ENCODE measurements at places on chromosomes 16 and 17. TPM values are rescaled to one million over a fixed set of nuclear protein-coding genes. Genes with fewer than 3 reads are reported as not detected.
A peak's percentile ranks its signal among the peaks of the same experiment; 100 is the strongest.

- DNase-seq: no peak
These were observed 4.1 kb downstream of the MMP25 start for GRCh38 chr16:3050487-3050886.

DNA sequence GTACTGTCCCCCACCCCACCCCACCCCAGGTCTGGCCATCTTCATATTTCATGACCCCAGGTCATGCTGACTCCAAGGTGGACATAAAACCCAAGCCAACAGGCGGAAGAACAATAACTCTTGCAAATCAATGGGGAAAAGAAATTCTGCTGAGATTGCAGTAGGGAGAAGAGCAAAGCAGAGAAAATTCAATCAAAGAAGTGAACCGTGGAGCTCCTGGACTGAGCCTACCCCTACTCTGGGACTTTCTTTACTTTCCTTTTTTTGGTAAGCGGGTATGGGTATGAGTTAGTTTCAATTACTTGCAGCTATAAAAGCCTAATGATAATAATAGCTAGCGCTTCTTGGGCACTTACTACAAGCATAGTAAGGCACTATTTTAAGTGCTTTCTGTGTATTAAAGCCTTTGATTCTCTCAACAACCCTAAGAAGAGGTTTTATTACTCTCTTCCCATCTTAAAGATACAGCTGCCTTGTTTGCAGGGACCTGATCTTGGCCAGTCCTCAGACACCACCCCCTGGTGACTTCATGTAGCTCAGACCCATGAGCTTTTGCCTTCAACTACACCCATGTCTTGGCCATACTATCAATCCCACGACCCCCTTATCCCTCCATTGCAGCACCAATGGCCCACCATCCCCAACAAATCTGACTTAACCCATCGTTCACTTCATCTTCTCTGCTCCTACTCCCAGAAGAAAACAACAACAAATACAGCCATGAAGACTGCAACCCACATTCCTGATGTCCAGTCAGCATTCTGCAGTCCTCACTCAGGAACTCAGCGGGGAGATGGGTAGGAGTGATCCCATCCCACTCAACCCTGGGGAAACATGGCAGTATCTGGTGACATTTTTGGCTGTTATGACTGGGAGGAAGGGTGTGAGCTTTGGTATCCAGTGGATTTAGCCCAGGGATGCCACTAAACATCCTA, 4.4 kb downstream of the GGA2 start:
- no peak for DNase-seq

DNA sequence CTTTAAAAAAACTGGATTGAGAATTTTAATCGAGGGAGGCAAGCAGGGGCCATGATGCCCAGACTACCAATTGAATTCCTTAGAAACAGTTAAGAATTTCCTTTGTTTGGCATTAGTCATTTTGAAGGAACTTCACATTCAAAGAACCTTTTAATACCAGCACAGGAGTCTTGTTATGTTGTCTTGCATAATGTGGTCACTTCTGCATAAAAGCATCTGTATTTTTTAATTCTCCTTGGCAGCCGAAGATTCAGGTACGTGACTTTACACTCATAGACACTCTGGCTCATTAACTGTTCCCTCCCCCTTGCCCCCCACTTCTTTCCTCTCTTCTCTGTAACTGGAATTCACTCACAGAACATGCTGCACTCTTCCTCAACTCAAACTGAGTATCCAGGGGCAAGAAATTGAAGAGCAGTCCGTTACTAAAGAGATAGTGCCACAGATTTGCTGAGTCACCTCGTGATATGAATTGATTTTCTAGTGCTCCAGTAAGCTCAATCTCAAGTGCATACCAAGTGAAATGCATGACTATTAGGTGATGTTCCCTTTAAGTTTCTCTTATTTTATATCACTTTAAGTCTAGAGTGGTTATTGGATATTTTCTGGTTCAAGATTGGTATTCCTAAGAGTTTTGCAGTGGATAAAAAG, 572.2 kb upstream of the SOX9 start:
- no peak for DNase-seq

- DNase-seq: no peak
These were observed 35.3 kb downstream of the HIC1 start for GRCh38 chr17:2090210-2090641.

GRCh38 chr16:66446737-66447136, 19.6 kb downstream of the BEAN1 start:
- peak; percentile 21 for DNase-seq

DNA sequence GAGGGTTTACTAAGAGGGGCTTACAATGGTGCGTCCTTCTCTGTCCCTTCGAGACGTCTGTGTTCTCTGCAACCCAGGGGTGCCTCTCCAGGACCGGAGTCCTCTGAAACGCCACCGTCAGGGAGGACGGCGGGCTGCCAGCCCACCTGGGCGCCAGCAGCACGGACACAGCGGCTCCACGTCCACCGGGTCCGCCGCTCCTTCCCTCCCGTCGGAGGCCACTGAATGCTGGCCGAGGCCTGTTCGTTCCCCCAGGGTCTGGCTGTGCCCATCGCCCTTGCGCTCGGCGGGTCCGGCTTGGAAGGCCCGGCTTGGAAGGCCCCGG, 403 bp downstream of the TEPSIN start:
- DNase-seq: no peak

DNA sequence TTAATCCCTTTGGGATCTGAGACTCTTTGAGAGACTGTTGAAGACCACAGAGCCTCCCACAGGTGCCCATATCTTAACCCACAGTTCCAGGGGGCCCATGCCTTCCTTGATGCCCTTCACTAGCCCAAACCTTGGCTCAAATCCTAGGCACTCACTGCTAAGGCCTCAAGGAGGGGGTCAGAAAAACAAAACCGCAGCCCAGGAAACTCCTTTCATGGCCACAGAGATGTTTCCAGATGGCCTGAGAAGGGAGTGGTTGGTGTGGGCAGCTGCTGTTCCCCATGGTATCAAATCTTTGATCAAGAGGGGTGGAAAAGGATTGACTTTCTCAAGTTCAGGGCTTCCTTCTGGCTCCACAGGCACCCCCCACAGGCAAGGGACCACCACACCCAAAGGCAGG, 44.7 kb downstream of the CDH1 start:
- DNase-seq: no peak

- no peak for DNase-seq
These were observed 133.6 kb downstream of the AATF start for GRCh38 chr17:37082311-37082860.

DNA sequence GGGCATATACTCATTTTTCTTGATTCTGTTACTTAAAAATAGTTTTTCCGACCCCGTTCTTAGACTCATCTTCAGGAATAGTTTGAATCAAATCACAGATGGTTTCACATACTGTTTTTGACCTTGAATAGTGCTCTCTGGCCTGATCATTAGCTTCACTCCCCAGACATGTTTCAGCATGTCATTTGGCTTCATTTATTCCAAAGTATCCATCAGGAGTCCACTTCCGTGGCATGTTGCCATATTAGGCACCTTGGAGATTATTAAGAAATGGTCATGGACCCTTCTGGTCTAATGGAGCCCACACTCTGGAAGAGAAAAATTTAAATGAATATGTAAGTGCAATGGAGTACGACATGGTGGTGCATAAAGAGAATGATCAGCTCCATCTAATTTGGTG, 222.3 kb downstream of the FTO start:
- DNase-seq: no peak

- DNase-seq: peak; percentile 75
These were observed 34.4 kb downstream of the HNF1B start for GRCh38 chr17:37710344-37710886.

GRCh38 chr17:36185416-36185815, 9.0 kb upstream of the TBC1D3B start:
- no peak for DNase-seq

DNA sequence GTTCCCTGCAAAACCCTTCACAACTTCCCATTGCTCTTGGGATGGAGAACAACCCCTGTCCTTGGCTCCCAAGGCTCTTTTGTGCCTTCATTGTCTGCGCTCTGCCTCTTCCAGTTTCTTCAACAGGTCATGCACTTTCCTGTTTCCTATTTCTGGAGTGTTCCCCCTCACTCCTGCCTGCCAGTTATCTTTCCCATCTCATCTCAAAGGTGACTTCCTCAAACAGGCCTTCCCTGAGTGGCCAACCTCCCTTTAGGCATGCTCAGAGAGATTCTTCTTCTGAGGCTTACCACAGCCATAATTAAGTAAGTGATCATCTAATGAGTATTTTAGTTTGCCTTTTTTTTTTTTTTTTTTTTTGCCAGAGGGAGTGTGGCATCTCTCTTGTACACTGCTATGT, 2.9 kb upstream of the CYLD start:
- DNase-seq: no peak

GRCh38 chr16:63323722-63324705, 1287.8 kb upstream of the CDH8 start:
- no peak for DNase-seq

- DNase-seq: no peak
These were observed 4.3 kb downstream of the TUBG1 start for GRCh38 chr17:42613699-42614295.

DNA sequence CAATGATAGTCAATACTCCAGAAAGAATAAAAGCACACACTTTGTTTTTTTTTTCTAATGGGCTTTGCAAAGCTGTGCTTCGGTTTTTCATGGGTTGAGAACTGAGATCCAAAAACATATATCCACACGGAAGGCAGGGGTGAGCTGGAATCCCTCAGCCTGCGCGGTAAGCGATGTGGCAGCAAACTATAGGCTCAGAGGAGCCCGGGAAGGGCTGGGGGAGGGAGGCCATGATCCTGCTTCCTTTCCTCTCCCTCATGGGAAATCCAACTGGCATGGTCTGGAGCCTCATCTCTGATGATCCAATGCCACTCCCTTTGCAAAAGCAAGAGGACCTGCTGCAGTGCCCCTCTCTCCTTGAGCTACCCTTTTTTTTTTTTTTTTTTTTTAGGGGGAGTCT, 8.2 kb downstream of the RBFOX3 start:
- DNase-seq: no peak

GRCh38 chr16:82628711-82629110, 1.9 kb downstream of the CDH13 start:
- no peak for DNase-seq

DNA sequence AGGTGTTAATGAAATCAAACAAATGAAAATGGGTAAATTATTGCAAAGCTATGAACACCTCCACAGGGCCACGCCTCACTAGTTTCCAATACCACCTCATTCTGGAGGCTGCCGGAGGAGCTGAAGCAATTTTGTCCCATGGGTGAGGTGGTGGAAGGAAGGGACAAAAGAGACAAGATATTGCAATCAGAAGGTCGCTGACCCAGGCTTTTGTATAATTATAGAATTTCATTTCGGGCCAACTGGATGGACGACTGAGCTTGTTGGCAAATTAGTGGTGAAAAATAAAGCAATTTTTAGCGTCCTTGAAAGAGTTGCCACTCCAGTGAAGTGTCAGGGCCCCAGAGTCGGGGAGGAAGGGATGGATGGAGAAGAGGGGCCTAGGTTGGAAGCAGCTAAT, 147.9 kb downstream of the CYLD start:
- DNase-seq: no peak

CCT6B gene
- 3.7 TPM for total RNA-seq

ADAD2 gene
- total RNA-seq: not detected

CTRB1 gene
- total RNA-seq: not detected

KRTAP16-1 gene
- total RNA-seq: not detected

WNK4 gene
- total RNA-seq: 8.3 TPM

SEZ6L2 gene
- 64.0 TPM for total RNA-seq

CCDC78 gene
- 4.2 TPM for total RNA-seq

QPRT gene
- 247 TPM for total RNA-seq

TIMM22 gene
- 11.5 TPM for total RNA-seq

RNF112 gene
- 2.3 TPM for total RNA-seq

KCNG4 gene
- not detected for total RNA-seq

TBC1D3E gene
- total RNA-seq: not detected

COG8 gene
- total RNA-seq: 41.9 TPM

CCDC200 gene
- not detected for total RNA-seq

CMTM1 gene
- 9.4 TPM for total RNA-seq
